ENCODE measurements at places on chromosomes 7 and 10.

GRCh38 chr7:44431091-44431608 lies 59.3 kb downstream of the NUDCD3 start:
- DNase-seq, result no peak
- no peaks in the 10 kb centered on the region for H3K4me1 ChIP-seq
- no peak overlapping the region for H3K4me3 ChIP-seq
- H3K27ac ChIP-seq, result no peak overlapping the region
- H3K27me3 ChIP-seq, result no peaks in the 10 kb centered on the region

DNA sequence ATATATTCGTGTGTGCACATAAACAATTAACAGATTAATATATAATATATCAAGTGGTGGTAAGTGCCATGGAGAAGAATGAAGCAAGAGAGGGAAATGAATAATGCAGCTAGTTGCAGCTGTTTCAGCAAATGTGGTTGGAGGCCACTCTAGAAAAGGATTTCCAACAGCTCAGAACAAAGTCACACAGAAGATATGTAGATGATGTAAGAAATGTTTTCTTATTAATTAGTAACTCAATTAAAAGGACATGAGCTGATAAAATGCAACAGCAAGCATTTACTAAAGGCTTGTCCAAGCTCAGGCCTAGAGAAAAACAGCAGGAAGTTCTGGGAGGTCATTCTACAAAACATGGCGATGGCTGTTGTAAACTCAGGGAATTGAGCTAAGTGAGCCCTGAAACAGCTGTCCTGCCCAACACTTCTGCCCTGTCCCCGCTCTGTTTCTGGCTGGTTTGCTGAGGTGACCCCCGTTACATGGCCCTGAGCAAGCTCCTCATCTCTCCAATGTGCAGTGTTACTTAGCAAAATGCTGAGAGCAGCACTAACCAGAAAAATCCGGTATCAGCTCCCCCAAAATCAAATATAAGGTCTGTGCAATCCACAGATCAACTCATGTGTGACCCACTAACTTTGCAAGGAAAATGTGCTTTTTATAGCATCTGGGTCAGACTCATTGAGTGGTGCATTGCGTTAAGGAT lies 23.4 kb upstream of the C10orf67 start:
- no peaks in the 10 kb centered on the region for H3K36me3 ChIP-seq
- H3K4me3 ChIP-seq, result no peak overlapping the region
- no peak for DNase-seq
- no peaks in the 10 kb centered on the region for H3K27me3 ChIP-seq

DNA sequence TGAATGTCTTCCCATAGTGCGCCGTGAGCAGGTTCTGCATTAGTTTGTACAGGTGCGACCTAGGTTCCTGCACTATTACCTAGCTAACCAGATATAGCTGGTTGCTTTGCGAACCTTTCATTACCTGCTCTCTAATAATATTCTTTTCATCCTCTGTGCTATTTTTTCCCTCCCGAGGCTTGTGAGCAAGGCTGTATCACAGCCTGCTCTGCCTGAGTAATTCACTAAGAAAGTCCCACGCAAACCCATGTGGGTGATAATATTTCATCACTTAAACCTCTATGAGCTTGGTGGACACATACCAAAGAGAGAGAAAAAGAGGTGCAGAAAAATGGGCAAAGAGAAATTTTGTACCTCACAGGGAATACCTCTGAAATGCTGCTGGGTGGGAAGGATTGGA lies 8.4 kb downstream of the INHBA start:
- no peak overlapping the region for H3K4me3 ChIP-seq
- H3K4me1 ChIP-seq, result peaks cover 4% of the 10 kb centered on the region
- DNase-seq, result no peak
- H3K36me3 ChIP-seq, result no peaks in the 10 kb centered on the region
- H3K27me3 ChIP-seq, result no peaks in the 10 kb centered on the region
- H3K27ac ChIP-seq, result no peak overlapping the region

DNA sequence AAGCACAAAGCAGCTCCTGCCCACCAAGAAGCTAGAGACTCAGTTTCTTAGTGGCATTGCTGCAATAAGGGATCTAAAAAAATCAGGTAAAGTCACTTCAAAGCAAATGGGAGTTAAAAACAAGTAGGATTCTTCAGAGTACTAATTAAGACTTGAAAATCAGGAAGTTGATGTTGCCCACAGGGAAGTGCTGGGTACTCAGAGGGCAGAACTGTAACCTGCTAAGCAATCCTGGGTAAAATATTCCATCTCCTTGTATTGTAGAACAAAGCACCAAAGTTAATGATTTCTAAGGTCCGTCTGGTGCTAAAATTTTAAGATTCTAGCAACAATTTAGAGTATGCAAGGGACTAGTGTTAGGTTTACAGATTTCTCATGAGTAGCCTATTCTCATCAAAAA lies 8.3 kb downstream of the PEX1 start:
- H3K4me1 ChIP-seq, result no peaks in the 10 kb centered on the region
- H3K36me3 ChIP-seq, result peaks cover 14% of the 10 kb centered on the region
- H3K27ac ChIP-seq, result no peak overlapping the region
- DNase-seq, result no peak
- no peaks in the 10 kb centered on the region for H3K27me3 ChIP-seq
- no peak overlapping the region for H3K4me3 ChIP-seq
